Stomach (tissue), 19 donors: ENCODE measurements at places on chromosomes 2 and 18.
A peak's percentile ranks its signal among the peaks of the same experiment; 100 is the strongest.

DNA sequence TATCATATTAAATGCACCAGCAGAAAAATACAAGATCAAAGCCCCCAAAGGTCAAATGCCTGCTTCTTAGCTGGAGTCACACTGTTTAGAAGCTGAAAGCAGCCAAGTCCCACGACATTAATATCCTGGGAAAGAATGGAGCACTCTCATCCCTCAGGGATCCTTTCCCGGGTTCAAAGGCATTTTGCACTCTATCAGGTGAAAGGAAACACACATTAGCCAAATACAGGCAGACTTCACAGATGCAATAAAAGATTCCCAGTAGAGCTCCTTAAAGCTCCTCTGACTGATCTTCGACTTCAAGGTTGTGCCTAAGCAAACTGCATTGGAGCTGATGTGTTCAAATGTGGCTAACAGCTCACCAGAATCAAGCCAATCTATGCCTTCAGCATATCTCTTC lies 158.4 kb downstream of the RNF152 start:
- no peak for DNase-seq

DNA sequence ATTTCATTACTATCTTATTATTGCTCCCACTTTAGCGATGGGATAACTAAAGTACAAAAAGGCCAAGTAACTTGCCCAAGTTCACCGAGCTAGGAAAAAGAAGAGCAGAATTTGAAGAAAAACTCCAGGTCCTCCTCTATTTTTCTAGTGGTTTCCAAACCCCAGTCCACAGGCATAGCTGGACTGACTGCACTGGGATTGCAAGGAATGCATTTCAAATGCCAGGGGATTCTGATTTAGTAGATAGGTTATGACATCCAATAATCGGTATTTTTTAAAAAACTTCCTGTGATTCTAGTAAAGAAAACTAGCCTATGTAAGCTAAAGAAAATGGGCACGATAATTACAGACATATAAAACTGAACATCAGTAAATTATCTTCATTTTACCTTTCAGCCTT lies 62.7 kb upstream of the GALNT5 start:
- DNase-seq: no peak

DNA sequence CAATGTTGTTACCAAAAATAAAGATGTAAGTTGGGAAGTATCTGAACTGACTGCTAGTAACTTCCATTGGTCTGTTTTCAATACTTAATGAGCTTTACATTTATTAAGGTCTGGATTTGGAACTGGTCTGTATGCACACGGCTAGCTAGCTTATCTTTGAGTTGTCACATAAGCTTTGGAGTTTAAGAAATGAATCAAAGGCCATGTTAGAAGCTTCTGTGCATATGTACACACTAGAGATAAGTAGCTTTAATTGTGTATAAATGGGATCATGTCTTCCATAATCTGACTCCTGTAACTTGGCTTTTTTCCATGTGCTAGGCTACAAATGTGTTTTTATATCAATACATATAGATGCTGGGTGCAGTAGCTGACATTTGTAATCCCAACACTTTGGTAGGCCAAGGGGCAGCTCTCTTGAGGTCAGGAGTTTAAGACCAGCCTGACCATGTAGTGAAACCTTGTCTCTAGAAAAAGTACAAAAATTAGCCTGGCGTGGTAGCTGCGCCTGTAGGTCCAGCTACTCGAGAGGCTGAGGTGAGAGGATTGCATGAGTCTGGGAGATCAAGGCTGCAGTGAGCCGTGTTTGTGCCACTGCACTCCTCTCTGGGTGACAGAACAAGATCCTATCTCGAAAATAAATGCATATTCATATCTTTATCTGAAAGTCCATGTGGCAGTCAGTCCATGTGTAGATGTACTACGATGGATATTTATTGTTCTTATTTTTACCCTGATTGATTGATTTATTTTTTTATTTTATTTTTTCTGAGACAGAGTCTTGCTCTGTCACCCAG lies 27.2 kb downstream of the ATIC start:
- DNase-seq: no peak

DNA sequence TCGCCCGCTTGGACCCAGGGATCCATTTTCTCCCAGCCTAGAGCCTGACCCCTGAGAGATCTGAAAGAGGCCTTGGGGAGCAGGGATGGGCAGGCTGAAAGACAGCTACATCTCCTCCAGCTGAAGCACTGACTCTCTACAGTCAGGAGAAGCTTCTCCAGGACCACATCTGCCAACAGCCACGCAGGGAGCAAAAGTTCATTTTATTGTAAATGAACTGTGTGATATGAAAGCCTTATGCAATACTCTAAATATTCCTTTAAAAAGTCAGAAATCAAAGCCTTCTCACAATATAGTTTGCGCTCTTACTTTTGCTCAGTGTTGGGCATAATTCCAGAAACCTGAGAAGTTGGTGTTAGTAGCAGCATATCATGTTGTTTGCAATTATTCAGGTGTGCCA lies 428.9 kb upstream of the RAB6C start:
- DNase-seq: no peak

DNA sequence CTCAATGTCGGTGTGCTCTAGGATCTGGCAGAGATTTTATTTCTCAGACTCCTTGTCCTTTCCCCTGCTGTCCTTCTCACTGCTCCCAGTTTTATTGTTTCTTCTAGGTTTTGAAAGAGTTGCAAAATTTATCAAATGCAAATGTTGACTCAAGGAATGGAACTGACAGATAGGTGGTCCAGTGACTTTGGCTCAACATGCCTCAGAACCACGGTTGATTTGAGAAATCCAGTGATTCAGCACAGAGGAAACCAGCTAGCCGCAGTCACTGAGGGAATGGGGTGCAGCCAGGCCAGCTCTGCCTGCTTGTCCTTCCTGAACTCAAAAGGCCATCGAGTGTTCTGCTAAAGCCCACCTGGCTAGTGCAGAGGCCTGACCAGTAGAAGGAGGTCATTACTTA lies 125.7 kb upstream of the LYPD6 start:
- DNase-seq: no peak

DNA sequence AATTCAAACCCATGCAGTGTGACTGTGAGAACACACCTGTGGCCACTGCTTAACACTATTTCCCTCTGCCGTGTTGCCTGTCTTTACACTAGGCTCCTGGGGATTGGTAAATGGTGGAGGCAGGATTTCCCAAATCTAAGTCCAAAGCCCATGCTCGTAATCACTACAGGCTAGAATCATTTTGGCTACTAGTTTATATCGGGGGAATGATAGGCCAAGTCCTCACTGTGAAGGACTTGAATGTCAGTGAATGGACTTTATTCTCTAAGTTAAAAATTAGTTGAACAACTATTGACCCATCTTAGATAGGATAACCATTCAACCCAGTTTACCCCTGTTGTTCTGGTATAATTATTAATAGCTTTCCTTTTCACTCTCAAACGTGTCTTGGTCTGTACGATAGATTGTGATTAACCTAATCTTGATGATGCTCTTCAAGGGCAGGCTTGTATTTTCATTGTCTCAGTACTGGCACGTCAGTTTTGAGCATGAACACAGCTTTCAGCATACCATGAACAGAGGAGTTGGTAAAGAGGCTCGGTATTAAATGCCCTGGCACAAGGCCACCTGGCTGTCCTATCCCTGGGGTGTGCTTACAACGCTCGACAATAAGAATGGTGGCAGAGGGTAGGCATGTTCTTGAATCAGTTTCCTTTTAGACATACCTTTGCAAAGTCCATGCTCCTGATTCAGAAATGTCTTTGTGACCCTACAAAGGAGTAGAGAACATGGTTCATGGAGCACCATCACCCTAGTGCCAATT lies 148.8 kb downstream of the RTN4 start:
- no peak for DNase-seq

- peak; percentile 72 for DNase-seq
Observed at GRCh38 chr18:55988537-55988936, 400.5 kb upstream of the TCF4 start.

GRCh38 chr2:174083843-174084458 lies 118.8 kb upstream of the SP3 start:
- DNase-seq: no peak

GRCh38 chr18:24658302-24658701 lies 197.9 kb downstream of the HRH4 start:
- no peak for DNase-seq

DNA sequence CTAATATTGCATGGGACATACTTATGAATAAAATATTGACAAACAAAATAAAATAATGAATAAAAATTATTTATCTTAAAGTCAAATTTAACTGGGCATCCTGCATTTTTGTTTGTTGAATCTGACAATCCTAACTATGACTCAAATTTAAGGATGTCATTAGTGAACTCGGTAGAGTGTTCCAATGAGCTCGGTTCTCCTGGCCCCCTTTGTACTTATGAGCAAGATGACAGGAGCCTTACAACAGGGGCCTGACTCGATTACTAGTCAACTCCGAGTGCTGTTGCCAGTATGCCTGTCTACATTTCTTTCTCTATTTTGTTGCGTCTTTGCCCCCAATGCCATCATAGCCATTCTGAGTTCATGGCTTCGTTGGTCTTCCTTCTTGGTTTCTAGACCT lies 40.3 kb downstream of the HRH4 start:
- no peak for DNase-seq

GRCh38 chr2:196399722-196400691 lies 228.6 kb upstream of the STK17B start:
- DNase-seq: no peak

- peak; percentile 81 for DNase-seq
Observed at GRCh38 chr2:134253804-134254203, at the start of gene MGAT5. MGAT5 (plus strand) TSS chr2:134254072; CDS start chr2:134254404, 332 bp downstream.

GRCh38 chr2:96767135-96767871 lies 6.6 kb downstream of the CNNM4 start:
- DNase-seq: no peak

DNA sequence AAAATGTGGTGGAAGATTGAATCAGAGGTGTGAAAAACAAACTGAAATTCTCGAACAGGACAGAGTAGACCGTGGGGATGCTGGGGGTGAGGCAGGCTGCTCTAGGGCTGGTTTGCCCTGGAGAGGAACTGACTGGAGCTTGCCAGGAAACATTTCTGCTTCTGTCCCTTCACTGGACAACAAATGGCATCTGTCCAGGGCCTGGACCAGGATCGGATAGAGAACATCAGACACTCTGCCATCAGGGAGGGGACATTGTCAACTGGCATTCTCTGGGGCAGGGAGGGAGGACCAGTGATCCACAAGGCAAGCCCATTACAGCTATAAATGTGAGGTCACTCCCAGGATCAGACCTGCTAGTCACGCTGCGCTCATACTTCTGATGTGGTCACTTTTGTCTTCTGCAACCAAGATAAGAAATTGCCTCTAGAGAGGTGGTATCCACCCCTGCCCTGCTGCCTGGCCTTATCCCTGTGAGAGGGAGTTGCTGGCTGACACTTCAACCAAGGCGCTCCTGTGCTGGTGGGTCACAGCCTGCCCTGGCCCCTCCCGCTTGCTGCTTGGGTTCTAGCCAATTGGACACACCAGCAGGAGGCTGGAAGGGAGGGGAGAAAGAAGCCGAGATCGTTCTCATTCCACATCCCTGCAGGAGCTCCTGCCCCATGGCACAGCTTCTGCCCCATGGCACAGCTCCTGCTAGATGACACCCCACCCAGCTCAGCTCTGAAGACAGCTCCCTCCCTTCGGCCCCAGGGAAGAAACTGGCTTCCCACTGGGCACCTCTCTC lies 8.7 kb downstream of the NPPC start:
- DNase-seq: no peak

DNA sequence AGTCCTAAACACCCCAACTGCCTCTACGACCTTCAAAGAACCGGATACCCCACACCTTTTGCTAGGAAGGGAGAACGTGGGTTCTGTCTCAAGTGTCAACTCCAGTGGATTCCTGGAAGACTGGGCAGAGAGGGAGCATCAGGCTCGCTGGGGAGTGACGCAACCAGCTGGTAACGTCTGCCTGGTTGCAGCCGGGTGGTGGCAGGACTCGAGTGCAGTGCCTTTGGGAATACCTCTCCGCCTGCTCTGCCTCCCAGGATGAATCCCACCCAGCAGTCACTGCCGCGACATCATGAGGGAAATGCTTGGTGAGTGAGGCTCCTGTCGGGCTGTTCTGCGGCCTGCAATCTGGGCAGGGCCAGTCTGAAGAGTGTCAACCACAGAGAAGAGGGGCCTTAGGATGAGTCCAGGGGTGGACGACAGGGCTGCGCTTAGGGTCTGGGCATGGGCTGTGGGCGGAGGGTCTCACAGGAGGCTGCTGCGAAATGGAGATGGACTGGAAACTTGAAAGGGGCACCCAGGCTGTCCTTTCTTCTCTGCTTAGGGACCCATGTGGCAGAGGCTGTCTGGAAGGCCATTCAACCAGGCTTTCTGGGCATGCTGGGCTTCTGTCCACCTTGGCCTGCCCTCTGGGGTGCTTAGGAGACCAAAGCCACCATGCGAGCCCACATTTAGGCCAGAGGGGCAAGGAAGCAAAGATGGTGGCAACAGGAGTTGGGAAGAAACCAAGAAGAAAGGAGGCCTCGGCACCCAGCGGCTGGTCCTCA lies 12.9 kb downstream of the GPR17 start:
- no peak for DNase-seq

DNA sequence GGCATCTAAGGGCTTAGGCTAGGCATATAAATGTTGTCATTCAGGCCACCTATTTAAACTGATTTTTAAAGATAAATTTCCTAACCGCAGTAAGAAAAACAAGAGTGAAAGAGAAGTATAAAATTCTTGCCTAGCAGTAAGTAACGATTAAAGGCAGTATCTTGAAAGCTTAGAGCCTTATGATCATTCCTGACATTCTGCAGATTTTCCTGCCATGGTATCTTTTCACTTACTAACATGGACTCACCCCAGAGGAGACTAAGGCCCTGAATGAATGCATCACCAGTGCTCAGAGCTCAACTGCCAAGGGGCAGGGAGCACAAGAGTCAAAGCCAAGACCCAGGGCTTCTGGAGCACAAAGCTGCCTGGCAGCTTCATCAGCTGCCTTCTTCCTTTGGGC lies 133.1 kb downstream of the GCA start:
- no peak for DNase-seq

- DNase-seq: peak; percentile 72
Observed at GRCh38 chr2:132923787-132924186, 253.8 kb upstream of the LYPD1 start.

DNA sequence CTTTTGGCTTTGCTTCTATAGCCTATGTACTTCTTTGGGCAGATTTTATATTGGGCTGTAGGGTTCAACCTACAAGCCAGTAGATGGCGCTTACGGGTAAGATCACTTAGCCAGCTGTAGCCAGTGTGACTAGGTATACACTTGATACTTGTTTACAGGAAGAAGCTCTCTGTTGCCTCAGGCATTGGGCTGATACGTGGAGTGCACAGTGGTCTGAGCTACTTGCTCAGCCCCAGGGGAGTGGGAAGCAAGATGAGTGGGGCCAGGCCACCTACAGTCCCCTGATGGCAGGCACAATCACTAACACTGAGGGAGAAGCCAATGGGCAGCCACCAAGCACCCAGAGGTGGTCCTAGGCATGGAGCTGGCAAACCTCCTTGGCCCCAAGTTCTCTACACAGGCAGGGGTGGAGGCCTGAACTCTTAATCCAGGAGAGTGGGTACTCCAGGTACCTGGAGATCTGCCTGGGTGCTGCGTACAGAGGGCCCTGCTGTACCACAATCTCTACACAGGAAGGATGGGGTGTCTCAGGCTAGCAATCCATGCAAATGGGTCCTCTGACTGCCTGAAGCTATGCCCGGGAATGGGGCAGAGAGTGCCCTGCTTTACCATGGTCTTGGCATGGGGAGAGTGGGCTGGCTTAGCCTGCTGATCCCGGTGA lies 122.2 kb downstream of the NCOA1 start:
- peak; percentile 30 for DNase-seq

GRCh38 chr18:55088000-55088401 lies 128.7 kb upstream of the CCDC68 start:
- DNase-seq: no peak
